Keratinocyte (primary cell): ENCODE measurements at places on chromosomes 7 and 10.

GRCh38 chr10:129771576-129771975, 192.5 kb downstream of the EBF3 start:
- H3K36me3 ChIP-seq = no peaks in the 10 kb centered on the region
- DNase-seq = no peak
- no peaks in the 10 kb centered on the region for H3K27me3 ChIP-seq
- H3K27ac ChIP-seq = no peak overlapping the region
- no peak overlapping the region for H3K4me3 ChIP-seq

- H3K36me3 ChIP-seq = no peaks in the 10 kb centered on the region
- peaks cover 15% of the 10 kb centered on the region for H3K4me1 ChIP-seq
- DNase-seq = no peak
- H3K27me3 ChIP-seq = no peaks in the 10 kb centered on the region
- no peak overlapping the region for H3K4me3 ChIP-seq
These were observed 69.4 kb downstream of the PFKFB3 start for GRCh38 chr10:6272126-6272525.

- no peak overlapping the region for H3K4me3 ChIP-seq
- H3K36me3 ChIP-seq = no peaks in the 10 kb centered on the region
- no peak overlapping the region for H3K27ac ChIP-seq
These were observed 17.8 kb downstream of the PRSS2 start for GRCh38 chr7:142788303-142789289.

DNA sequence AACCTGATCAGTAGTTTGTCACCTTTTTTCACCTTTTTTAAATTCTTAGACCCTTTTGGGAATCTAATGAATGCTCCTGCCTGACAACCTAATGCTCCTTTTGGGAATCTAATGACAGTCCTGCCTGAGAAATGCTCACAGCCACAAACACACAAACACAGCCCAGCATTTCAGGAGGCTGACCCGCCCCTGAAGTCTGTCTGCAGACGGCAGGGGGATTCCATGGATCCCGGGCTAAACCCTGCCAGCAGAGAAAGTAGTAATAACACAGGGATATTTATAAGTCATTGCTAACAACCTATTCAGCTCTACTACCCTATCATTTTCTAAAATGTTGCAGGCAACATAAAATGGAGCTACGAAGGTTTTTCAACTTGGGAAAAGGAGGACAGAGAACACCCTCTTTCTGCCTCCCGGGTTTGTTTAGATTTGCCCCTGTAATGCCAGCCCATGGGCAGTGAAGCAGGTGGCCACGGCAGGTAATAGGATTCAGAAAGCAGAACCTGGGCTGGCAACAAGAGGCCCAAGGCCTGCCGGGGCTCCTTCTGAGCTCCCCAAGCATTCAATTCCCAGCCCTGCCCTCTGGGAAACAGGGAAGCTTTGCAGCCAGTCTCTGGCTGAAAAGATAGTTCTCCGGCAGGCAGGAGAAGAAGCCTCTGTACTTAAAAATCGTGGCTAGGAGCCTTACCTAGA, 65.2 kb downstream of the CREB3L2 start:
- no peaks in the 10 kb centered on the region for H3K27me3 ChIP-seq
- peaks cover 26% of the 10 kb centered on the region for H3K4me1 ChIP-seq
- no peaks in the 10 kb centered on the region for H3K36me3 ChIP-seq
- no peak for DNase-seq
- H3K4me3 ChIP-seq = no peak overlapping the region
- H3K27ac ChIP-seq = no peak overlapping the region

DNA sequence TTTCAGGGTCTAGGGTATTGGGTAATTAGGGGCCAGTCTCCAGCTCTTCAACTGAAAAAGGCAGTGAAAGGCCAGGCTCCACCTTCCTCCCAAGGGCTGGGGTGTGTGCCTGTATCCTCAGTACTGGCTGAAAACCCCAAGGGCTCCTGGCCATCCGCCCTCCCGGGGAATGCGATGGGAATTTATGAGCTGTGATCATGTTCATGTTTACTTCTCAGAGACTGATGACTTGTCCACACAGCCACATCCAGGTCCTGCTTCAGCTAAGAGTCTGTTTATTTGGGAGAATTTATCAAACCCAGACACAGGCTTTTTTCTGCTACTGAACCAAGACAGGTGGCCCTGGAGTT, 91.7 kb downstream of the CCDC3 start:
- H3K27ac ChIP-seq = no peak overlapping the region
- H3K4me3 ChIP-seq = no peak overlapping the region
- DNase-seq = peak; percentile 5

GRCh38 chr10:103635580-103635979, 142.1 kb downstream of the NEURL1 start:
- no peaks in the 10 kb centered on the region for H3K27me3 ChIP-seq
- H3K4me1 ChIP-seq = no peaks in the 10 kb centered on the region
- DNase-seq = no peak
- H3K36me3 ChIP-seq = peaks cover 32% of the 10 kb centered on the region
- no peak overlapping the region for H3K27ac ChIP-seq

DNA sequence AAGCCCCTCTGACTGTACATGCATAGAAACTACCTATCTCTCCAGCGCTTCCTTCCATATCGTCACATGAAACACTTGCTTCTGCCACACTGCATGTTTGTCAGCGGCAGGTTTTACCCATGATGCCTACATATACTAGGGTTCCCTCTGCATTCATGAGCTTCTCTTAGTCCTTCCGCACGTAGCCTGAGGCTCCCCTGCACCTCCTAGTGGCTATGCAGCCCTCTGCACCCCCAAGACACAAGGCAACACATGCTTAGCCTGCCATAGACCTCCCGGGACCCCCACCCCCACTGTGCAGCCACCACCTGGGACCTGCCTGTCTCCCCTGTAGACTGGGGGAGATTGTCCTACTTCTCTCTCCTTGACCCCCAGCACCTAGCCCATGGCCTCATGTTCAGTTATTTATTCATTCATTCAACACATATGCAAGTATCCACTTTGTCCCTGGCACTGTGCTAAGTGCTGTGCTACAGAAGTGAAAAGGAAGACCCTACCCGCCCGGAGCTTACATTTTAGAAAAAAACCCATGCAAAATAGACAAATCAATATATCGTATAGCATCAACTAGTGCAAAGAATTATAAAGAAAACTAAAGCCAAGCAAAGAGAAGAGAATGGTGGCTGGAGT, 23.5 kb downstream of the TMEM273 start:
- no peak overlapping the region for H3K27ac ChIP-seq
- no peaks in the 10 kb centered on the region for H3K4me1 ChIP-seq
- no peak overlapping the region for H3K4me3 ChIP-seq
- no peaks in the 10 kb centered on the region for H3K27me3 ChIP-seq
- H3K36me3 ChIP-seq = no peaks in the 10 kb centered on the region
- DNase-seq = no peak

- H3K36me3 ChIP-seq = no peaks in the 10 kb centered on the region
- no peak overlapping the region for H3K4me3 ChIP-seq
- no peaks in the 10 kb centered on the region for H3K27me3 ChIP-seq
- no peak overlapping the region for H3K27ac ChIP-seq
These were observed 159.3 kb downstream of the LYZL1 start for GRCh38 chr10:29448125-29448524.

DNA sequence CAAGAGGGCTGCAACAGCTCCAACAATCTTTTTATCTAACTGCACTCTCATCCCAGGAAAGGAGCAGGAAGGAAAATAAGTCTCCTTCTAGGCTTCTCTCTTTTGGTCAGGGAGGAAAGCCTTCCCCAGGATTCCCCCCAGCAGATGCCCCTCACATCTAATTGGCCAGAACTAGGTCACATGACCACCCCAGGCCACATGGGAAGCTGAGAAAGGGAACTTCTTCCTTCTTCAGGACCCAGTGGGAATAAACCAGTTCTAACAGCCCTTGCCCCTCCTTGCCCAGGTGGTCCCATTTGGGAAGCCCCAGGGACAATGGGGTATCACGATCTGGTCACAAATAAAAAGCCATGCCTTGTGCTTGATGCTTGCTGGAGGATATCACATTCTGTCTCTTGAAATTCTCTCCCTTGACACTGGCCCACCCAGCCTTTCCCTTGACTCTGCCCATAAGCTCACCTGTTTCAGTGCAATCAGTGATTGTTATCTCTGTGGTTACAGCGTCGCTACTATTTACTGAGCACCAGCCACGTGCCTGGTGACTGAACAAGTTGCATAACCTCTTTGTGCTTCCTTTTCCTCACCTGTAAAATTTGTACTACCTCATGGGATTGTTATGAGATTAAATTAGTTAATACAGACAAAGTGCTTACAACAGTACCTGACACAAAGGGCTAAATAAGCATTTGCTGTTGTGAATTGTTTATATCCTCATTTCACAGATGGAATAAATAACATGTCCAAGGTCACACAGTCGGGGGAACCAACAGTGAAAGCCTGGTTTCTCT, 9.0 kb upstream of the TACR2 start:
- H3K27me3 ChIP-seq = no peaks in the 10 kb centered on the region
- H3K27ac ChIP-seq = no peak overlapping the region
- H3K36me3 ChIP-seq = no peaks in the 10 kb centered on the region
- H3K4me1 ChIP-seq = peaks cover 10% of the 10 kb centered on the region

GRCh38 chr10:74262856-74263255, 111.8 kb downstream of the ADK start:
- H3K4me1 ChIP-seq = no peaks in the 10 kb centered on the region
- no peaks in the 10 kb centered on the region for H3K36me3 ChIP-seq
- H3K27ac ChIP-seq = no peak overlapping the region

- peaks cover 55% of the 10 kb centered on the region for H3K36me3 ChIP-seq
- H3K4me1 ChIP-seq = no peaks in the 10 kb centered on the region
- H3K27ac ChIP-seq = no peak overlapping the region
- H3K27me3 ChIP-seq = no peaks in the 10 kb centered on the region
- H3K4me3 ChIP-seq = no peak overlapping the region
These were observed 133.7 kb downstream of the EGFR start for GRCh38 chr7:55152516-55152915.

DNA sequence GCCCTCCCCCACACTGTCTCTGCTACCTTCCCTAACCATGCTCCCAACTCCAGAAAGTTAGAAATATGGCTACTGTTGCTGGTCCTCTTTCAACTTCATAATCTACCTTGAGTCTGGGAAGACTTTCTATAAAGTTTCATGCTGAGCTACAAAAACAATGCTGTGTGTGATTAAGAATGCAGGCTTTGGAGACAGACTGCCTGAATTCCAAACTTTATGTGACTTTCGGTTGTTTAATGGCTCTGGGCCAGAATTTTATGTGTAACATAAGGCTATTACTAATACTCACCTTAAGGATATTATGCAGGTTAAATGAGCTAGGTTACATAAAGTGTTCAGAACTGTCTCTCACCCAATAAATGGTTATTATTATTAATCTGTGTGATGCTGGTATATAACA, 19.1 kb downstream of the BET1 start:
- no peaks in the 10 kb centered on the region for H3K4me1 ChIP-seq
- no peak for DNase-seq

DNA sequence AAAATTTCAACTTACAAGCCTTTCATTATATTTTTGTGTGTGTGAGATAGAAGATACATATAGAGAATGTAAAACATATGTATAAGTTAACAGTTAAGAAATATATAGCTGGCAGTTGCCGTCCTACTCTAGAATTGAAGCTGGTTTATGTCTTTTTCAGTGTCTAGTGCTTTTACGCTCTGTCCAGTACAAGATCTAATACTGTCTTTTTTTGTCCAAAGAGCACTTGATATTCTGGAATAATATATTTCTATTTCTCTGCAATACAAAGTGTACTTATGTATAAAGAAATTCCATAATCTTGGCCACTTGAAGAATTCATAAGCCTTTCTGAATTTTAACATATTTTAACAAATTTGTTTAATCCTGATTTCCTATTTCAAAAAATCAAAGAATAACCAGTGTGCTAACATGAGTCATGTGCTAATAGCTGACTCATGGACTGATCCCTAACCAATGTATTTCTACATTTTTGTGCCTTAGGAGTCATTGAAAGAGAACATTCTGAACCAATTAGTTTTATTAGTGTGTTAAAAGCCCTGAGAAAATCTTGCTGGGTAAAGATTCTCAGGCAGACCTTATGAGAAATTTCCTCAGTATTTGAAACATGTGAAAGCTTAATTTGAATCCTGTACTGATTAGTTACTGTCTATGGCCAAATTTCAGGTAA, 73.2 kb upstream of the CCAR1 start:
- DNase-seq = no peak
- H3K4me1 ChIP-seq = peaks cover 22% of the 10 kb centered on the region
- H3K27ac ChIP-seq = peak overlapping the region; percentile 71
- H3K27me3 ChIP-seq = no peaks in the 10 kb centered on the region
- H3K4me3 ChIP-seq = no peak overlapping the region

GRCh38 chr10:90591629-90592028, 266.2 kb downstream of the HTR7 start:
- H3K27ac ChIP-seq = no peak overlapping the region
- H3K4me1 ChIP-seq = peaks cover 11% of the 10 kb centered on the region
- no peaks in the 10 kb centered on the region for H3K36me3 ChIP-seq
- no peak for DNase-seq
- no peaks in the 10 kb centered on the region for H3K27me3 ChIP-seq

GRCh38 chr10:3295582-3296151, 123.1 kb upstream of the PITRM1 start:
- H3K27me3 ChIP-seq = peaks cover 9% of the 10 kb centered on the region
- H3K27ac ChIP-seq = no peak overlapping the region
- DNase-seq = no peak
- H3K4me1 ChIP-seq = no peaks in the 10 kb centered on the region

DNA sequence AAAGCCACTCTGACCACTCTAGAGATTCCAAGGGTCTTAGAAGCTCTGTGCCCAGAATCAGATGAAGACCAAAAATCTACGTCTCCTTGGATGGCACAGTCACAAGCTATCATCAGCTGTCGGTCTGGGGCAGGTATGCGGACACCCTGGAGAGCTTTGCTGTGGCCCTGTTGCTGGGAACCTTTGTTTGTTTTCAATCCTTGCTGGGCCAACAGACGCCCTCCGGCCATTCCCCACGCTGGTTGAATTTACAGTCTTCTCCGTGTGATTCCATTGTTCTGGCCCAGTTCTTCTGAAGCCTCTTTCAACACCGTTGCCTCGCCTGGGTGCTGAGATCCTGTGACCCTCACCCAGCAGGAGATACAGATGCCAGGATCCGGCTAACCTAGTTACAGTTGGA, 149.4 kb upstream of the PFKP start:
- H3K27ac ChIP-seq = no peak overlapping the region
- H3K4me1 ChIP-seq = no peaks in the 10 kb centered on the region
- no peak for DNase-seq
